Activated CD4-positive, alpha-beta T cell treated with anti-CD3 and anti-CD28 coated beads, Interleukin-2, Interleukin-4, amounts not matched to agents 100 ng/mL and 50 ng/mL, durations not matched to agents 16 hours and 8 hours (primary cell): ENCODE measurements at places on chromosomes 12 and 14.
A peak's percentile ranks its signal among the peaks of the same experiment; 100 is the strongest.

- DNase-seq, result no peak
Observed at GRCh38 chr12:94596596-94596995, 53.8 kb downstream of the TMCC3 start.

DNA sequence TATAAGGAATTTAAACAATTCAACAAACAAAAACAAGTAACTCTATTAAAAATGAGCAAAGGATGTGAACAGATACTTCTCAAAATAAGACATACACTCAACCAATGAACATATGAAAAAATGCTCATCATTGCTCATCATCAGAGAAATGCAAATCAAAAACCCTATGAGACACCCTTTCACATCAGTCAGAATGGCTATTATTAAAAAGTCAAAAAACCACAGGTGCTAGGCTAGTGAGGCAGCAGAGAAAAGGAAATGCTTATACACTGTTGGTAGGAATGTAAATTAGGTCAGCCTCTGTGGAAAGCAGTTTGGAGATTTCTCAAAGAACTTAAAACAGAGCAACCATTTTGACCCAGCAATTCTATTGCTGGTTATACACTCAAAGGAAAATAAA is 52.0 kb downstream of the NAV3 start:
- no peak for DNase-seq

- no peak for DNase-seq
Observed at GRCh38 chr14:72830356-72830755, 63.5 kb downstream of the DPF3 start.

DNA sequence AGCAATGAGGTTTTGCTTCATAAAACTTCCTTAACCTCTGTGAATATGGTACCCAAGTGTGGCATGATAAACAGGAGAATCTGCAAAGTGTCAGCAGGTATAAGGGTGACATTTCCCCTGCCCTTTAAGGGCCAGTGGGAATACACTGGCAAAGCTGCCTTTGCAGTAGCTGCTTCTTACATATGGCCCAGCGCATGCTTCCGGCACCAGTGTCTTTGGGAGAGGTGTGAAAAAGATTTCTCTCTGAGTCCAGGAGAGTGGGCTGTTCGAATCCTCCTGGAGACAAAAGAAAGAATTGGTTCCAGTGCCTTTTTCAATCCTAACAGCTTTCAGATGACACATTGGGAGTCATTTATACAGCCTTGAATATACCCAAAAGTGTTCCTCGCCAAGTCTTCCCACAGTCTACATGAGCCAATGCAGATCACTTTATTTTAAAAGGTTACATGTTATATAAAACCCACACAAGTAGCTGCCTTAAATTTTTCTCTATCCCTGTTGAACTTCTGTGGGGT is 437.7 kb downstream of the PRKD1 start:
- DNase-seq, result no peak

- DNase-seq, result no peak
Observed at GRCh38 chr12:47222520-47223030, 142.8 kb upstream of the AMIGO2 start.

GRCh38 chr12:67096533-67097318 is 172.4 kb upstream of the CAND1 start:
- no peak for DNase-seq

DNA sequence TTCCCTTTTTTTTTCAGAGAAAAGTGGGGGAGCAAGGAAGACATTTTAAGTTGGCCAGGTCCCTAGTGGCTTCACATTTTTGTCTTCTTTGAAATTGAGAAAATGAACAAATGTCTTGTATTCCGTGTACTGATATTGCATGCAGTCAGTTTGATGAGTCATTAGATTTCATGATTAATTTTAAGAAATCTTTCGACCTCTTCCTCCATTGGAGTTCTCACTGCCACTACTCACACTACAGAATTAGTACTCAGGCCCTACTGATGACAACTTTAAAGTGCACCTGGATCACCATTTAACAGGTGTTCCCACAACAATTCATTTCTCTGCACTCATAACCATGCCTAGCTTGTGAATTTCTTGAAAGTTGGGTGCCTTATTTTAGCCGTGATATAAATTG is 50.5 kb downstream of the SAMD4A start:
- DNase-seq, result peak; percentile 59

DNA sequence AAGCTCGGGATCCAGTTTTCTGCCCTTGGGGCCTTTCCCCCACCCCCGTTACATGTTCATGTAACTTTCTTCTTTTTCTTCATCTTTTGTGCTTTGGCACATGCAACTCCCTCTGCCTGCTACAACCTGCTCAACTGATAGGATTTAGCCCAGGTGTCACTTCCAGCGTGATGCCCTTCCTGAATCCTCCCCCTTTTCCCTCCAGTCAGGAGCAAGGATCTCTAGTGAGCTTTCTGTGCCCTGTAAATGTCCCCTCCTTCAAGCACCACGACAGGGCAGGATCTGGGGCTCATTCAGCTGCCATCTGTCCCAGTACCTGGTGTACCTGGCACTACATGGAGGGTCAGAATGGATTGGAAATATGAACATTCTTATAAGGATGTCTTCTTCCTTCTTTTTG is 15.3 kb downstream of the PELI2 start:
- no peak for DNase-seq

DNA sequence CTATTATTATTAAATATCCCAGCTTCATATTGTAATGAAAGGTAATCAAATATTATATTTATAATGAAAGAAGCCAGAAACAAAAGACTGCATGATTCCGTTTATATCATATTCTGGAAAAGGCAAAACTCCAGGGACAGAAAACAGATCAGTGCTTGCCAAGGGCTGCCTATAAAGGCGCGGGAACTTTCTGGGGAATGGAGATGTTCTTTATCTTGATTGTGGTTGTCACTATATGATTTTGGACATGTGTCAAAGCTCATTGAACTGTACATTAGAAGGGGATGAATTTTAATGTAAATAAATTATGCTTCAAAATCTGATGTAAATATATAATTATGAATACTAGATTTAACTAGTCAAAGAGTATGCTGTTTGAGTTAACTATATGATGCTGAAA is 115.4 kb upstream of the KRAS start:
- no peak for DNase-seq

DNA sequence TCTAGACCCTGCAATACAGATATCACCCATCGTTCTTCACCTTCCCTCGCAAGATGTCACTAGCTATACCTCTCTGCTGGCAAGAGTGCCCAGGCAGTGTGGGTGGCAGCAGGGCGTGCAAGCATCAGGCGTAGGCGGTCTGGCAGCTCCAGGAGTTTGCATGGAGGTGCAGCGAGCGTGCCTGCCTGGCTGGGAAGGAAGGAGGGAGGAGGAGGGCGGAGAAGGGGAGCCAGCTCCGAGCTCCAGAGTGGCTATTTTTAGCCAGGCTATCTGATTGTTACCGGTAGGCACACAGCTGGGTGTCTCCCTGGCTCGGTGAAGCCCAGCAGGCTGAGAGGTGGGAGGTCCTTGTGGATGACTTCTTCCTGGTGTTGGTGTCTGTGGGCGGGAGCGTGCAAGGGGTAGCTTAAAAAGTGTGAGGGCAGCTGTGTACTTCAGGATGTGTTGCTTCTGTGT is 6.2 kb downstream of the FOXJ2 start:
- no peak for DNase-seq

GRCh38 chr14:90979515-90979914 is 80.9 kb downstream of the RPS6KA5 start:
- no peak for DNase-seq

GRCh38 chr12:60162988-60163720 is 567.3 kb downstream of the SLC16A7 start:
- no peak for DNase-seq

DNA sequence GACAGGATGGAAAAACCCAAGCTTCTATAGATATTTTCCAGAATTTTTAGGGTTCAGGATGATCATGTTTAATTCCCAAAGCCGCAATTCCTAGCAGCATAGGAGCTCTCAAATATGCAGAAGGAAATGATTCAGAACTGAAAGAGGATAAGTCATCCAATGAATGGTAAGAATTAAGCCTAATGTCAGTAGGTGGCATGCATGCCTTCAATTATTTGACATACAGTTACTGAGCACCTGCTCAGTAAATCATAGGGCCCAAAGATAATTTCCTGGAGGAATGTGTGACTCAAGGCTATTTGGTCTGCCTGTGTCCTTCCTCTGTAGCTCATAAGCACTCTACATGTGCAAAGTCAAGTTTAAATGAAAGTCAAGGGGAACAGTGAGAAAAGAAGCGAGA is 116.8 kb upstream of the SLC38A4 start:
- DNase-seq, result no peak

DNA sequence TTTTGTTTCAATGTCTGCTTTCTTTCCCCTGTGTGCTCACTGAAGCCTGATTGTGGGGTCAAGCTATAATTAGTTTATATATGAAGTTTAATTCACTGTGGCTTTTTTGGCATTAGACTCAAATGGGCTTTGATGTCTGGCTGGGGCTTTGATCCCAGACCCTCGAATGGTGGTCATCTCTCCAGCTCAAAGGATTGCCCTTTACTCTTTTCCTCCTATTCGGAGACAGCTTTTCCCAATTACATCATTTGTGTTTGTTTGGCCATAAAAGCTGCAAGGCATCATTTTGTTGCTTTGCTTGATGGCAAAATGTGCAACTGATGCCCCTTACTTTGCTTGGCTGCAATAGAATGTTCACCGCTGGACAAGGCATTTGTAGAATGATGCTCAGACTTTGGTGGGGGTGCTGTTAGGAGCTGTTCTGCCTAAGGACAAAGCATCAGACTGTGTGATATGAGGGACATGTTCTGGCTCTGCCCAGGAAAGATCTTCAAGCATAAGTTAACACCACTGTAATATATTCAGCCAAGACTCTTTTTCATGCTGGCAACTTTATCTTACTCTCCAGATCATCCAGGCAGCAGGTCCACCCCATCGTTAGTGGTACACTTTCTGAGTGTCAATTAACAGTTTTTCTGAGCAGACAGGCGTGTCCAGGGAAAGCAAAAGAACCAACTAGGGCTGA is 3.2 kb upstream of the DACT1 start:
- no peak for DNase-seq

GRCh38 chr14:77026930-77027537 is 1.5 kb downstream of the IRF2BPL start:
- DNase-seq, result peak; percentile 41

DNA sequence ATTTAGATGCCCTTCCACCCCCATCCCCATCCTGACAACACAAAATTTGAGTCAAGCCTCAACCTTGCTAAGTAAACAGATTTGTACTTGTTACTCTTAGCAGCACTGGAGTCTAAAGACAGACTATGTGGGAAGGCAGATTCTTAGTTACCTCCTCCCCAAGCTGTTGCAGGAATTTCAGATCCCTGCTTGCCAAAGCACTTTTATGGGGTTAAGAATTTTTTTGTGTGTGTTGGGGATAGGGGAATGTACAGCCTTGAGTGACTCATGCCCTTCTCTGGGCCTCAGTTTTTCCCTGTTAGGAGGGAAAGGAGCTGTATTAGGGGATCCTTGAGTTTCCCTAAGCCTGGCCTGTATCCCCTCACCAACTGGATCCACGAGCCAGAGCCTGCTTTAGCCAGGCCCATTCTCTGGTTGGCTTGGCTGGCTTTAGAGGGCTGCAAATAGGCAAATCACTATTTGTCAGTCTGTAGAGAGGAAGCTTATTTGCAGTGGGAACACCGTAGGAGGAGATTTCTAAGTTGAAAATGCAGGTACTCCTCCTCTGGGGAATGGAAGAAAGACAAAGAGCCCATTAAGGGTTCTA is 27.7 kb upstream of the RNU6-8 start:
- DNase-seq, result no peak

DNA sequence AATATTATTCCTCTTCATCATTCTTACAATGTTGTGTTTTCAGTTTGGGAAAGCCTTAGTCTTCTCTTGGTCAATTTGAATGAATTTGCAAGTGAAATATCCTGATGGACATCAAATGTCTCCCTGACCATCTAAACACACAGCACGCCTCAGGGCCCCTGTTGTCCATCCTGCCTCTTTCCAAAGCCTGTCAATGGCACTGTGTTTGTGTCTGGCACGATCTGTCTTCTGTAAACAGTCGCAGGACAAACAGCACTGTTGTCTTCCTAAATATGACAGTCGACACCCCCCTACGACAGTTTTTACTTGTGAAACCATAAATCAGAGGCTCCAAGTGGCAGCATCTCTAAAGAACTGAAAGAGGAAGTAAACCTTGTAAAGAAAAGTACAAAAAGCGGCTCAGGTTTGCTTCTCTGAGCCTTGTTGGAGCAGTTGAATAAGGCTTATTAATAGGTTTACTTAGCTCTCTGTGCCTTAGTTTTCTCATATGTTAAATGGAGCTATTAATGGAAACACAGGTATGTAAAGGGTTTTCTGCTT is 285.8 kb downstream of the NRXN3 start:
- DNase-seq, result no peak

GRCh38 chr14:55950135-55950534 is 168.1 kb upstream of the PELI2 start:
- no peak for DNase-seq

DNA sequence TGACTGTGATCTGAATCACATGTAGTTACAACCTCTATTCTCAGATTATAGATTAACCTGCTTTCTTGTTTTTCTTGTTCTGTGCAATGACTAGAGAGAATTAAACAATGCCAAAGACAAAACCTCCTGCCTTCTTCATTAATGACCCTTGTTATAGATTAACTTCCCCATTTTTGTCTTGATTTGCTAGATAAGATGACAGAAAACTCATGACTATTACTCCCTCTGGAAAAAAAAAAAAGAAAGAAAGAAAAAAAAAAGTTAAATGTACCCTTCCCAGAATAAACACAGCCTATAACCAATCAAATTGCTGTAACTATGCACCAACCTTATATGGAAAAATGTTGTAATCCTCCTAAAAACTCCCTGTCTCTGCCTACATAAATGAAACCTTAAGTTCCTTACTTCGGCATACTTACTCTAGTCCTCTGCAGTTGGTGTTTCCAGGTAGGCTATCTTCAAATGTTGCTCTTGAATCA is 41.1 kb upstream of the PCED1B start:
- no peak for DNase-seq

GRCh38 chr12:51269174-51270066 is 795 bp downstream of the SMAGP start:
- peak; percentile 31 for DNase-seq

- DNase-seq, result no peak
Observed at GRCh38 chr12:58415716-58416115, 474.3 kb downstream of the ATP23 start.

- DNase-seq, result peak; percentile 70
Observed at GRCh38 chr12:6946033-6946919, 2.5 kb downstream of the C12orf57 start.

- DNase-seq, result no peak
Observed at GRCh38 chr12:131735153-131735456, 24.2 kb downstream of the SFSWAP start.

- DNase-seq, result no peak
Observed at GRCh38 chr12:45509187-45509586, 220.3 kb upstream of the ARID2 start.

DNA sequence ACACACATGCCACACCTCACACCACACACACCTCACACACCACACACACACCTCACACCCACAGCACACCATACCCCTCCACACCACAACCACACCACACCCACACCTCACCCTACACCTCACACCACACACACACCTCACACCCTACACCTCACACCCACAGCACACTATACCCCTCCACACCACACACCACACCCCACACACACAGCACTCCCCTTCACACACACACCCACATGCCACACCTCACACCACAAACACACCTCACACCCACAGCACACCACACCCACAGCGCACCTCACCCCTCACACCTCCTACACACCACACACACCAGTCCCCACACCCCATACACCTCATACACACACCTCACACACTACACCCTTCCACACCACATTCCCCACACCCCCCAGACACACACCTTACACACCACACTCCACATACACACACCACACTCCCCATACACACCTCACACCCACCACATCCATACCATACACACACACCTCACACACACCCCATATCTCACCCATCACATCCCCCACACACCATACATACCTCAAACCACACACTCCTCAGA is 80.0 kb downstream of the ACTN1 start:
- no peak for DNase-seq
